Large intestine (tissue), 12 donors: ENCODE measurements at places on chromosomes 4 and X.

GRCh38 chr4:168655182-168655581, 158.3 kb downstream of the PALLD start:
- no peak overlapping the region for H3K27ac ChIP-seq
- H3K36me3 ChIP-seq = no peaks in the 10 kb centered on the region
- H3K4me3 ChIP-seq = no peak overlapping the region
- H3K27me3 ChIP-seq = no peaks in the 10 kb centered on the region
- DNase-seq = peak; percentile 45

- no peak overlapping the region for H3K27ac ChIP-seq
- no peak for DNase-seq
- no peak overlapping the region for H3K4me3 ChIP-seq
- no peaks in the 10 kb centered on the region for H3K36me3 ChIP-seq
Measured at GRCh38 chr4:41454423-41454822, 83.5 kb upstream of the LIMCH1 start.

- DNase-seq = no peak
- H3K27ac ChIP-seq = no peak overlapping the region
- H3K4me1 ChIP-seq = no peaks in the 10 kb centered on the region
Measured at GRCh38 chr4:158080354-158080753, 92.5 kb downstream of the GASK1B start.

DNA sequence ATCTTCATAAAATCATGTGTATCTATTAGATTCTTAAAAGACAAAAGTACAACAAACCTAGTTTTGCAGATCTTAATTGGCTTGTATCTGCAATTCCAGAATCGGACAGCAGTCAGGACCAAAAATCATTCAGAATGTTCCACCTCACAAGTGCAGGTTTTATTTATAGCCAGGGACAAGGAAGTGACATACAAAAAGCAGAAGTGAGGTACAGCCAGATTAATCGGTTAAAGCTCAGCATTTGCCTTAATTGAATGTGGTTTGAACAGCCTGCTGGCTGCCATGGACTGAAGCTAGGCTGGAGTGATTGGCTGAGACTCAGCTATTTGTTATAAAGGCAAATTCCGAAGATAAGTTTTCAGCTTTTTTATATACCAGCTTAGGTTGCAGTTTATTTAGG, 932.6 kb downstream of the C4orf33 start:
- no peak overlapping the region for H3K4me3 ChIP-seq
- no peaks in the 10 kb centered on the region for H3K27me3 ChIP-seq
- no peaks in the 10 kb centered on the region for H3K36me3 ChIP-seq

DNA sequence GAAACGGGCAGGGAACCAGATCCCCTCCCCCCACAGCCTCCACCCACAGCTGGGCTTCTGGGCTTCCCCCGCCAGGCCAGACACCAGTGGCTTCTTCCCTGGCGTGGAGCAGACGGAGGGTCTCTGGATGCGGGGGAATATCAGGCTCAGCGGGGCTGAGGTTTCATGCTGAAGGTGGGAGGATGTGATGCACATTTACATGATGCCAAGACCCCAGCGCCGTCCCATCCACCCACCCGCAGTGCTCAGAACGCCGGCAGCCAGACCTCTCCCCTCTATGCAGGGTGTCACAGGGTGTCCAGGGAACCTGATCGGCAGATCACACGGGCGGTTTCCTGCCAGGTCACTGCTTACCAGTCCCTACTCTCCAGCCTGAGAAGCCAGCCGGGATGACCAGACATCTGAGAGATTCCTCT, 12.8 kb upstream of the TNIP2 start:
- no peak overlapping the region for H3K4me3 ChIP-seq
- H3K27me3 ChIP-seq = no peaks in the 10 kb centered on the region
- no peak for DNase-seq
- no peaks in the 10 kb centered on the region for H3K36me3 ChIP-seq
- H3K27ac ChIP-seq = no peak overlapping the region

DNA sequence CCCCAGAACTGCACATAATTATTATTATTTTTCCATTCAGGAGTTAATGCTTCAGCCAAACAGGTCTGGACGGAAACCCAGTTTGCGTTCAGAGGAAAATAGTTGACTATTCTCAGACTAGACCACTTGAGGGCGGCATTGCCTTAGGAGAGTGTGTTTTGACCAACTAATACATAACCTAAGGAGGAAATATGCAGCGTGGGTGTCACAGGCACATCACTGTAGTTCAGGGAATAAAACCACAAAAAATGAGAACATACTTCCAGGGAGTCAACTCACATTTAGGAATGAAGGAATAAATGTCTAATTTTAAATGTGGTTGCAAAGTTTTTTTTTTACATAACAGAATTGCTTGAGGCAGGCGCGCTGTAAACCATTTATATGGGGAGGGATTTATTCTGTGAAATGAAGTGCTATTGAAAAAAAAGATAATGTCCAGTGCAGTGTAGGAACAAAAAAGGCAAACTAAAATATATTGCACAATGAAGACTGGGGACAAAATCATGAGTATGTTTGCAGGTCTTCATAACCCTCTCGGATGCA, 93.3 kb downstream of the SYNPO2 start:
- no peaks in the 10 kb centered on the region for H3K27me3 ChIP-seq
- no peak overlapping the region for H3K27ac ChIP-seq
- DNase-seq = peak; percentile 38

GRCh38 chr4:183337349-183337748, 15.1 kb upstream of the CLDN24 start:
- no peak for DNase-seq
- H3K4me1 ChIP-seq = peaks cover 4% of the 10 kb centered on the region
- no peaks in the 10 kb centered on the region for H3K27me3 ChIP-seq
- no peak overlapping the region for H3K4me3 ChIP-seq
- H3K27ac ChIP-seq = no peak overlapping the region
- H3K36me3 ChIP-seq = no peaks in the 10 kb centered on the region

- DNase-seq = no peak
- H3K27ac ChIP-seq = no peak overlapping the region
- H3K36me3 ChIP-seq = no peaks in the 10 kb centered on the region
- H3K4me3 ChIP-seq = no peak overlapping the region
Measured at GRCh38 chr4:176920694-176921093, 128.0 kb upstream of the VEGFC start.

DNA sequence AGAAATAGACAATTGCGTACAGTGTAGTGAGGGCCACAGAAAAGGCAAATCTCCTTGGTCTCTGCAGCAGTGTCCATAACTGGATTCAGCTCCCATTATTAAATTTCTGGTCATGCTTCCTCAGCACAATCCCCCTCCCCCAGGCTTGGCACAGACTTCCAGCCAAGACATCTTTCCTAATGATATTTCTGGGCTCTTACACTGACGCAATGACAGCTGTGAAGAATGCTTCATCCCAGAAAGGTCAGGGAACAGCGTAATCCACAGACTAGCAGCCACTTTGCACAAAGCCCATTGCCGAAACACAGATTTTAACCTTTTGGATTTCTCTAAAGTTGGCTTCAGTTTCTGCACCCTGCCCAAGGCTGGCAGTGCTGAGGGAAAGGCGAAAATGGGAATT, 597.6 kb upstream of the CPEB2 start:
- no peak overlapping the region for H3K27ac ChIP-seq
- H3K27me3 ChIP-seq = no peaks in the 10 kb centered on the region
- H3K36me3 ChIP-seq = no peaks in the 10 kb centered on the region
- no peak overlapping the region for H3K4me3 ChIP-seq
- no peaks in the 10 kb centered on the region for H3K4me1 ChIP-seq

DNA sequence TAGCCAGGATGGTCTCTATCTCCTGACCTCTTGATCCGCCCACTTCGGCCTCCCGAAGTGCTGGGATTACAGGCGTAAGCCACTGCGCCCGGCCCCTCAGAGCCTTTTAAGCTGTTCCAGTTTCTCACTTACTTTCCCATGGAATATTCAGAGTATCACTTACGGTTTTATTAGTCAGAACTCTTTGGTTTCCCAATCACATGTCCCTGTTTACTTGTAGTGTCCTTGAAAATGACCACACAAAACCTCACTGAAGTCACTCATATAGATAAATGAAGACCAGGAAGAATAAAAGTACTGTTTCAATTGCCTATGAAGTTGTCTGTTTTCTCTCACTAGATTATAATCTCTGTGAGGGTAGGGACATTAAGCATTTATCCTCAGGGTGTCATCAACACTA, 217.2 kb upstream of the HCCS start:
- H3K4me1 ChIP-seq = no peaks in the 10 kb centered on the region
- DNase-seq = no peak
- H3K27me3 ChIP-seq = no peaks in the 10 kb centered on the region
- H3K4me3 ChIP-seq = no peak overlapping the region

DNA sequence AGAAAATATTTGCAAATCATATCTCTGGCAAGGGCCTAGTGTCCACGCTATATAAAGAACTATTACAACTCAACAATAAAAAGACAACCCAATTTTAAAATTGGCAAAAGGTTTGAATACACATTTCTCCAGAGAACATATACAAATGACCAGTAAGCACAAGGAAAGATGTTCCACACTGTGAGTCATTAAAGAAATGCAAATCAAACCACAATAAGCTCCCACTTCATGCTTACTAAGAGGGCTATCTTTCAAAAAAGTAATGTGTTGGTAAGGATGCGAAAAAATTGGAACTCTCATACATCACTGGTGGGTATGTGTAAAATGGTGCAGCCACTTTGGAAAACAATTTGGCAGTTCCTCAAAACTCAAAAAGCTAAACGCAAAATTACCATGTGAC, 884.0 kb upstream of the INTU start:
- H3K36me3 ChIP-seq = no peaks in the 10 kb centered on the region
- no peaks in the 10 kb centered on the region for H3K27me3 ChIP-seq
- no peak overlapping the region for H3K27ac ChIP-seq
- DNase-seq = no peak
- H3K4me1 ChIP-seq = no peaks in the 10 kb centered on the region

DNA sequence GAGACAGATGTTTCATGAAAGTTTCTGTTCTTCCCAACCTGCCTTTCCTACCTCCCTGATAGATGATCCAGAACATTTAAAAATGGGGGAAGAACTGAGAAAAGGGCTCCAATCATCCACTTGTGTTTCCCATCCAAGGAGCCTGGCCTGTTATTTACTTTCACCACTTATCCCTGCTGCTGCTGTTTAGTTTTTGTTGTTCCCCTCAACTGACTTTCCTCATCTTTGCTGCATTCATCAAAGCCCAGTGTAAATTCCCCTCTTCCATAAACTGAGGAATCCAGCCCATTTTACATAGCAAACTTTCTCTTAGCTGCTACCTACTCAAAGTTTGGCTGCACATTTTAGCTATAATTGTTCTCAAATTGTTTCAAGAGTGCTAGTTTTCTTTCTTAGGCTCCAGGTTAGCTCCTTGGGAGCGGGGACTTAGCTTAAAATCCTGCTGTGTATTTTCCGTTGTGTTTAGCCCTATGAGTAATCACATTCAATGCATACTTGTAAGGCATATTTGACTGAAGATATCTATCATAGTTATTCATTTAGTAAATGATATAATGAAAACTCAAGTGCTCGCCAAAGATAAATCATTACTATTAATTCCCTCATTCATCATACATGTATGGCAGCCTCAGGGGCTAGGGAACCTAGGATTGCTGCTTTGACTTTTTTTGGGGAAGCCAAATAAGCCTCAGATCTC, 1.4 kb upstream of the PTPN13 start:
- DNase-seq = no peak
- no peak overlapping the region for H3K27ac ChIP-seq
- H3K27me3 ChIP-seq = no peaks in the 10 kb centered on the region
- H3K4me3 ChIP-seq = no peak overlapping the region
- no peaks in the 10 kb centered on the region for H3K36me3 ChIP-seq

- H3K4me1 ChIP-seq = peaks cover 22% of the 10 kb centered on the region
- no peaks in the 10 kb centered on the region for H3K27me3 ChIP-seq
- H3K27ac ChIP-seq = no peak overlapping the region
- no peak for DNase-seq
- H3K4me3 ChIP-seq = no peak overlapping the region
Measured at GRCh38 chr4:184444215-184444952, 30.0 kb downstream of the IRF2 start.

DNA sequence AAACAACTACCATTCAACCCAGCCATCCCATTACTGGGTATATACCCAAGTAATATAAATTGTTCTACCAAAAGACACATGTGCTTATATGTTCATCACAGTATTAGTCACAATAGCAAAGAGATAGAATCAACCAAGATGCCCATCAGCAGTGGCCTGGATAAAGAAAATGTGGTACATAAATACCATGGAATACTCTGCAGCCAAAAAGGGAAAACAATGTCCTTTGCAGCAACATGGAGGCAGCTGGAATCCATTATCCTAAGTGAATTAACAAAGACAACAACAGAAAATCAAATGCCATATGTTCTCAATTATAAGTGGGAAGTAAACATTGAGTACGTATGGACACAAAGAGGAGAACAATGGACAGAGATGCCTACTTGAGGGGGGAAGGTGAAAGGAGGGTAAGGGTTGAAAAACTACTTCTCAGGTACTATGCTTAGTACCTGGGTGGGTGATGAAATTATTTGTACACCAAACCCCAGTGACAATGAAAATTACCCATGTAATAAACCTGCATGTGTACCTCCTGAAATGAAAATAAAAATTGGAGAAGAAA, 632.1 kb upstream of the AADAT start:
- no peak overlapping the region for H3K4me3 ChIP-seq
- H3K36me3 ChIP-seq = no peaks in the 10 kb centered on the region
- no peak overlapping the region for H3K27ac ChIP-seq
- H3K27me3 ChIP-seq = no peaks in the 10 kb centered on the region
- no peak for DNase-seq
- no peaks in the 10 kb centered on the region for H3K4me1 ChIP-seq

DNA sequence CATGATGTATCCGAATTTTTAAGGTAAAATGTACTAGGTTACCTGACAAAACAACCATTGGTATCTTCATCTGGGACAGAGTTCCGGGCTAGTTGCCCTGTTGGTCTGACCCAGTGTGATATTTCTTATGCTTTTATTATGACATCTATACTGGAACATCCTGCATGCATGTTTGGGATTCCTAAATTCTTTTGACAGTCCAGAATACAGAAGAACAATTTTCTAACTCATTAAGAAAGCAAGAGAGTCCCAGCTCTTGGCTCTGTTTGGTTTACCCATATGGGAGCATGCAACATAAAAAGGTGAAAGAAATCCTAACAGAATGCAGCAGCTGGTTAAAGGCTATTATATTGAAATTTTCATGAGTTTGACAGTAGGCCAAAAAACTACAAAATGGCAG, 247.7 kb upstream of the FTHL17 start:
- DNase-seq = no peak
- H3K27ac ChIP-seq = no peak overlapping the region
- no peaks in the 10 kb centered on the region for H3K4me1 ChIP-seq
- H3K36me3 ChIP-seq = no peaks in the 10 kb centered on the region
- H3K27me3 ChIP-seq = no peaks in the 10 kb centered on the region

DNA sequence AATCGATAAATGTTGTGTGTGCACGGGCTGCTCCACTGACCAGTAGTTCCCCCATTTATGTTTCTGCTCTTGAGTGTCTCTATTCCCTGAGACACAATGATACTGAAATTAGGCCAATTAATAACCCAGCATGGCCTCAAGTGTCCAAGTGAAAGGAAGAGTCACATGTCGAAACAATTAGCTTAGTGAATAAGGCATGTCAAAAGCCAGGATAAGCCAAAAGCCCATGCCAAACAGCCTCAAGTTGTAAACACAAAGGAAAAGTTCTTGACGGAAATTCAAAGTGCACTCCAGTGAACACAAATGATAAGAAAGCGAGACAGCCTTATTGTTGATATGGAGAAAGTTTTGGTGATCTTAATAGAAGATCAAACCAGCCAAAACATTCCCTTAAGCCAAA, 167.1 kb upstream of the C1QTNF7 start:
- no peak overlapping the region for H3K4me3 ChIP-seq
- H3K27me3 ChIP-seq = no peaks in the 10 kb centered on the region

- peak overlapping the region; percentile 53 for H3K27ac ChIP-seq
- no peak overlapping the region for H3K4me3 ChIP-seq
- no peaks in the 10 kb centered on the region for H3K27me3 ChIP-seq
- H3K36me3 ChIP-seq = peaks cover 39% of the 10 kb centered on the region
Measured at GRCh38 chrX:68842781-68843581, 14.2 kb downstream of the EFNB1 start.

GRCh38 chrX:56268888-56269287, 36.7 kb downstream of the KLF8 start:
- no peak for DNase-seq
- no peaks in the 10 kb centered on the region for H3K36me3 ChIP-seq
- H3K27ac ChIP-seq = no peak overlapping the region
- no peaks in the 10 kb centered on the region for H3K4me1 ChIP-seq
